ENCODE measurements at places on chromosomes 1 and 21.

GRCh38 chr1:202230939-202231645, 37.5 kb downstream of the LGR6 start:
- no peak for DNase-seq

GRCh38 chr1:231736464-231736863, 109.9 kb downstream of the DISC1 start:
- no peak for DNase-seq

DNA sequence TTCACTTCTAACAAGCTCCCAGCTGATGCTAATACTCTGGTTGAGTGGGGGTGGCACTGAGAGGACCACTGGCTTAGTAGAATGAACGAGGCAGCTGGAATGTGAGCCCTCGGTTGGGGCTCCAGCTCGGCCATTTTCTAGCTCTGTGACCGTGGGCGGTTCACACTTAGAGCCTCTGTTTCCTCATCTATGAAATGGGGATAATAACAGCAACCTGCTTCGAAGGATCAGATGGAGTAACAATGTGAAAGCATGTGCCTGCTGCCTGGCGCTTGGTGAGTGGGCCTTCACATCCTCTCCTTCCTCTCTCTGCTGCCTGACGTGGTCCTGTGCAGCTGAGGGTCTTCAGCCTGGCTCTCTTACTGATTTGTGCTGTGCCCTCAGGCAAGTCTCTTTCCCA, 20.9 kb upstream of the TTC4 start:
- DNase-seq, result no peak

GRCh38 chr1:195768936-195769335, 839.3 kb downstream of the KCNT2 start:
- no peak for DNase-seq

DNA sequence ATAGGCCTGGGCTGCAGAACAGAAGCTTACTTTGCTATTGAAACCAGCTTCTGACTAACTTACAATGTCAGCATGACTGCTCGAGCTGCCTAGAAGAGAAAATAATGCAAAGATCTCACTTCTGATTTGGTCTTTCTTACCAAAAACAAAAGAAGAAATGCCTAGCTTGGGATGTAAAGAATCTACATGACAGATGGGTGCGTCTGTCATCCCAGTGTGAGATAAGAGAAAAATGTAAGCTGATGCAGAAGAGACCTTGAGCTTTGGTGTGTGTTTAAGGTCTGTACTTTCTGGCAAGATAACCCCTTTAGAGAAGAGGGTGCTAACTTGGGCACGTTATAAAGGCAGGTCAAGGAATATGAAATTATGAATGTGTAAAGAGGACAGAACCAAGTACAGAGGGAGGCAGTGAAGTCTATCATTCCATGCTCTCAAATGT, 3.6 kb downstream of the FAM20B start:
- no peak for DNase-seq

Data from CD4-positive, alpha-beta T cell treated with Interleukin-10 for 1 hour (primary cell).